Neural crest cell (in vitro differentiated cells): ENCODE measurements at places on chromosomes 1 and 21. TPM values are rescaled to one million over a fixed set of nuclear protein-coding genes. Genes with fewer than 3 reads are reported as not detected.

The GJA4 gene
- total RNA-seq: 20.2 and 22.3 TPM in 2 replicates

The SYT11 gene
- total RNA-seq: 19.8 and 20.0 TPM in 2 replicates

The HSPA6 gene
- not detected in 2 replicates for total RNA-seq

- H3K4me1 ChIP-seq: peaks cover 14% of the 10 kb centered on the region
- H3K36me3 ChIP-seq: no peaks in the 10 kb centered on the region
- peaks cover 10% of the 10 kb centered on the region for H3K27me3 ChIP-seq
- peak overlapping the region; percentile 39 for H3K4me3 ChIP-seq
Observed at GRCh38 chr1:2582391-2582790, 4.2 kb upstream of the PRXL2B start.

DNA sequence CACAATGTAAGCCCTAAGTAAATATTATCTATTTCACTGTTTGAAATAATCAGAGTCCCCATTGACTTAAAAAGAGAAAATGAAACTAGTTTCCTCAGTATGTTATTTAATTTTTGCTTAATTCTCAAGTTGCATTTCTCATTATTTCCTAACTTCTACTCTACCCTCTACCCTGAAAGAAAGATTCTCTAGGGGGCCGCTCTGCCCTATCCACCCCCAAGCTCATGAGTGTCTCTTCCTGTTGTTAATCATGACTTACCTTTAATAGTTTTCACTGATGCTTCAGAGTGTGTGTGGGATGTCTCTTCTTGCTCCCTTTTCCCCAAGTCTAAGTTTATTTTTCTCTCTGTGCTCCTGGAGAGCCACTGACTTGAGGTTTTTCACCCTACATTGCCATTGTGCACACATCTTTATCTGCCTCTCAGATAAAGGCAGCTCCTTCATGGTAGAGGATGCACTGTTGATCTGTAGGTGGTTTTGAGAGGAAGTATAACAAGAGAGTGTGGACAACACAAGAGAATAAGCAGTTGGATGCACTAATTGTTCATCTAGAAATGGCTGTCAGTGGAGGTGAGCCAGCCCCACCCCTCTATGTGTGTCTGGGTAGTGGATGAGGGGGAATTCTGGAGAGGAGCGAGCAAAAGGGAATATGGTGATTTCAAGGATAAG, 261.7 kb downstream of the CHRM3 start:
- H3K36me3 ChIP-seq: no peaks in the 10 kb centered on the region
- no peak overlapping the region for H3K27ac ChIP-seq
- no peak for DNase-seq
